Dermis microvascular lymphatic vessel endothelial cell (primary cell): ENCODE measurements at places on chromosomes 2 and 18.
A peak's percentile ranks its signal among the peaks of the same experiment; 100 is the strongest.

GRCh38 chr18:37846996-37847395 lies 281.4 kb upstream of the CELF4 start:
- no peak for DNase-seq

DNA sequence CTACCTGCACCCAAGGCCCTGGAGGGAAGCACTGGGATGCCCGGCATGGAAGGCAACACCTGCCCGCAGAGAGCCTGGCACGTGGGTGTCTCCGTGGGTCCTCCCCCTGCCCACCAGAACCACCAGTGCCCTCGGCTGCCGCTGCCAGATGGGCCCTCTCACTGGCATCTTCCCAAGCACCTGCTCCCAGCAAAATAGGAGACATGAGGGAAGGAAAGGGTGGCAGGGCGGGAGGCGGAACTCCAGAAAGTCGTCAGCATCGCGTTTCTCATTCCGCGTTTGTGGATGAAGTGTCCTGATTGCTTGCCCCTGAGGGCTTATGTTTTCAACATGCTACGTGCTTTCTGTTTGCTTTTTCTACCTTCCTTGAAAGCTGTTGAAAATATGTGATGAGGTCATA lies 8.8 kb upstream of the SNTG2 start:
- DNase-seq = no peak

GRCh38 chr18:2360861-2361260 lies 210.4 kb downstream of the METTL4 start:
- no peak for DNase-seq

DNA sequence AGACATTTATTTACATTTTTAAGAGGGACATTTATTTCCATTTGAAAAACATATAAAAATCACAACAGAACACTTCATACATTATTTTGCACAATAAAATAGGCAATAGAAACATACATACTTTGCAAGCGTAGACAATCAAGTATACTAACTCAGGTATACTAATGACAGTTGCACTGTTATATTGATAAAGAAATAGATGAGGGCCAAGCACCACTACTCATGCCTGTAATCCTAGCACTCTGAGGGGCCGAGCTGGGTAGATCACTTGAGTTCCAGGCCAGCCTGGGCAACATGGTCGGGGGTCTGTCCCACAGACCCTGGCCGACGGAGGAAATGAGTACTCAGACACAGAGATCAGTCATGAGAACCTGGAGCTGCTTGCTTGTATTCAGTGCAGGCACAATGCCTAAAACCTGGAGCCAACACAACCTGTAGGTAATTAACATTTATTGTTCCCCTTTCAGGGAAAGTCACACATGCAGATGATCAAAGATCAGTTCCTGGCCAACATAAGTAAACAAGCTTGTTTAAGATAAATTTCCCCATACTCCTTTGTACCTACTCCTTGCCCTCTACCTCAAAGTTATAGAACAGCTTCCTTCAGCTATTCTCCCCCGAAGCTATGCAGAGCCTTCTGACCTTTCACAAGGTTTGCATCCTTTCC lies 1960.2 kb downstream of the SUCLG1 start:
- DNase-seq = no peak

- DNase-seq = no peak
Observed at GRCh38 chr18:51072586-51073313, 42.7 kb downstream of the SMAD4 start.

DNA sequence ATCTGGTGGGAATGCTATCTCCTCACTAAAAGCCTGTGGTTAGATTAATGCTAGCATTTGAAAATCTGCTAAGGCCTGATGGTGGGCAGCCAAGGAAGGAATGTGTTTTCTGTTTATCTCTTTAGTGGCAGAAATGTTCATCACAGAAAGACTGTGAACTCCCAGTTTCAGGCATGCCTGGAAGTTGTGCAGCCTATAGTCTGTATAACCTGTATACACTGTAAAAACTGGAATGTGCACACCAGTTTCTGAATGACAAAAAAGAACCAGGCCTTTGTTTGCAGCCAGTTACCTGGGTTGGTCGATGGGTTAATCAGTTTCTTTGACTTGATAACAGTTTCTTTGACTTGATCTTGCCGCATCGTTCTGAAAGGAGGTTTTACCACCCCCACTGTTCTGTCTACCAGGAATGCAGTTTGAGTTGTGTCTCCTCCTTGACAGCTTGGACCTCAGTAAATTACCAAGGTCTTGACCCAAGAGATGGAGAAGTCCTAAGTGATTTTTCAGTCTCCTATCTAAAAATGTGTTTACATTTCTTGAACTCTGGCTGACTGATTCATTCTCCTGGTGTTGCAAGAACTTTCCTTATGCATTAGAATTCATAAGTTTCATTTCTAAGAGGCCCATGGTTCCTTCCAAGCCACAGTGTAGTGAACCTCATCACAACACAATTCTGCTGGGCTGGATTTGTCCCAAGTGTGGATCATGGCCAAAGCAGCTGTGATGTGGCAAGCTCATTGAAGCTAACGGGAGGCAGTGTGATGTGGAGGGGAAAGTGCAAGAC lies 62.2 kb downstream of the KIAA2012 start:
- no peak for DNase-seq

- no peak for DNase-seq
Observed at GRCh38 chr2:232103140-232103737, 141.7 kb downstream of the DIS3L2 start.

DNA sequence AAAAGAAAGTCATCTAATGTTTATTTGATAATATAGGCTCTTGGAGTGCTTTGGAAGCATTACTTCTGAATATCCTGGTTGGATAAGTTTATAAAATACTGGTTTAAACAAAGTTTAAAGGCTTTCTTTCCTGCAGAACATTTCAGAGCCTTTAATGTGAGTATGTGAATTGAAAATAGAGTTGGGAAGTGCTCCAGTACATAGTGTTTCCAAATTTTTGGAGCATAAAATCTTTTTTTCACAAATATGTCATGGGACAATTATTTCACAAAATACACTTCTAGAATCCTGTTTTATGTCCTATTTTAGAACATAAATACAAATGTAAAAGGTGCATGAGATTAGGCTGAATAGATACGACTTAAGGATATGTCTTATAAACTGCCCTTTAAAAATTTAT lies 158.9 kb upstream of the HNRNPA3 start:
- DNase-seq = no peak

GRCh38 chr2:178006710-178007109 lies 65.9 kb downstream of the PDE11A start:
- no peak for DNase-seq

DNA sequence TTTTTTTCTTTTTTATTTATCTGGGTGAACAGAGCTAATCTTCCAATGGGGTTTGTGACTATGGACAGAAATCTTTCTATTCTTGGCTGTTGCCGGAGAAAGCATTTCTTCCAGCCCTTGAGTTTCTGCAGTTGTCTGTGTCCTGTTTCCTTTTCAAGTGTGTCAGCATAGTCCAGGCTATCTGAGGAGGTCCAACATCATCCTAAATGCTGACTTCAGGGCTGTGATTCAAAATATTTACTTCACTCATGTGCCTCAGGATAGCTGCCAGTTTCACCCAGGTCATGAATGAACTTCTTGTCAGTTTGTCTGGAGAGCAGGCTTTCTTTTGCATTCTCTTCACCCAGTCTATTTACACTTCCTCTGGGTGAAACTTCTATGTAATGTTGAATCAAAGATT lies 27.9 kb downstream of the ITGAV start:
- no peak for DNase-seq

DNA sequence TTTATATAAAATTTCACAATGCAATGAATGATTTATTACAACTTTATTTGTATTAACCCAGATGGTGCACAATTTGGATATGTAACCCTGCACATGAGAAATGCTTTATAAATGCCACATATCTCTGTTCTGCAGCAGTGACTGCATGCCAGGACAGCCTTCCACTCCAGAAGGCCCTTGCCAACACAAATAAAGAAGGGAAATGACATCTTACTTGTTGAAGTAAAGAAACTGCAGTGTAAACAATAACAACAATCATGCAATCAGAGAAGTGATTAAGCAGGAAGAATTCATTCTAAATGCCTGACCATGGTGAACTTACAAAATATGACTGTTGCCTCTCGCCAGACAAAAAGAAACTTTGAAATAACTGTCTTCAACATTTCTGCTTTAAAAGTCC lies 129.9 kb upstream of the CHST9 start:
- DNase-seq = no peak

- peak; percentile 21 for DNase-seq
Observed at GRCh38 chr2:38835015-38835601, 40.6 kb downstream of the DHX57 start.

DNA sequence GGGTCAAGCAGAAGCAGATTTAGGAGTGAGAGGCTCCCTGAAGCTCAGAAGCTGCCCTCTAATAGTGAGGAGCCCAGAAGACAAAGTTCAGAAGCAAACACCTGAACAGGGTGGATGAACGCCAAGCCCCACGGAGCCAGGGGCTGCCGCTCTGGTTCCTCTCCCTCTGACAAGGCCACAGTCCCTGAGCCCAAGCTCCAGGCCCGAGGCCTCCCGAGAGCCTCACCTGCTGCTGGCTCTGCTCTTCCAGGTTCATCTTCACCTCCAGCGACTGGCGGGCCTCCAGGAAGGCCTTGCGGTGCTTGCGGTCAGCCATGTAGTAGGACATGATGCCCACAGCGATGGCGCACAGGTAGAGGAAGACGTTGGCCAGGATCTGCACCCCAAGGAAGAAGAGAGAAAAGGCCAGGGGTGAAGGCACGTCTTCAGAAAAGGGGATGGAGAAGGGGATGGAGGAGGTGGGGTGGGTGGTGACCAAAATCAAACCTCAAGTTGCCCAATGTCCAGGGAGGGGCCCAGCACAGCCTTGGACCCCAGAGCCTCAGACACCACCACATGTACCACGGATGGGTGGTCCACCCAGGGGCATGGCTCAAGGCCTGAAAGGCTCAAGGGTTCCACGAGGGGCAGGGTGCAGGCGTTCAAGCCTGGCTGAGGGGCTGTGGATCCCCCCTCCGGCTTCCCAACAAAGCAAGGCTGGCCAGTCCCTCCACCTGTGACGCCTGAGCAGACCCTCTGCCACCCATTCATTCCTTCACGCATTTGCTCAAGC lies 47.5 kb downstream of the ADCY3 start:
- no peak for DNase-seq

DNA sequence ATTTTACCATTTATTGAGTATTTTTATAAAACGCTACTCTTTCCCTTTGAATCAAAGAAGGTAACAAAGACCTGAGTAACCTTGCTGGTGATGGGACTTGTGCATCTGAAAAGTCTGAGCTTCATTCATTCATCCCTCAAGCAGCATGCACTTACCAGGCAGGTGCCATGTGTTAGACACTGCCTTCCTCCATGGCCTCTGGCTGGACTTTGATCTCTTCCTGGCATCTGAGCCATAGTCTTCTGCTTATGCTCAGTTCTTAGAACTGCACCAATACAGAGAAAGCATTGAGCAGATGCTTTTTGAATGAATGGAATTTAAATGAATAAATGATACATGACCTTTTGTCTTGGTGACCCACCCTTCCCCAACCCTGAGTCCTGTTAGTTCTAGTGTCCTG lies 251.4 kb upstream of the COPS8 start:
- DNase-seq = no peak

DNA sequence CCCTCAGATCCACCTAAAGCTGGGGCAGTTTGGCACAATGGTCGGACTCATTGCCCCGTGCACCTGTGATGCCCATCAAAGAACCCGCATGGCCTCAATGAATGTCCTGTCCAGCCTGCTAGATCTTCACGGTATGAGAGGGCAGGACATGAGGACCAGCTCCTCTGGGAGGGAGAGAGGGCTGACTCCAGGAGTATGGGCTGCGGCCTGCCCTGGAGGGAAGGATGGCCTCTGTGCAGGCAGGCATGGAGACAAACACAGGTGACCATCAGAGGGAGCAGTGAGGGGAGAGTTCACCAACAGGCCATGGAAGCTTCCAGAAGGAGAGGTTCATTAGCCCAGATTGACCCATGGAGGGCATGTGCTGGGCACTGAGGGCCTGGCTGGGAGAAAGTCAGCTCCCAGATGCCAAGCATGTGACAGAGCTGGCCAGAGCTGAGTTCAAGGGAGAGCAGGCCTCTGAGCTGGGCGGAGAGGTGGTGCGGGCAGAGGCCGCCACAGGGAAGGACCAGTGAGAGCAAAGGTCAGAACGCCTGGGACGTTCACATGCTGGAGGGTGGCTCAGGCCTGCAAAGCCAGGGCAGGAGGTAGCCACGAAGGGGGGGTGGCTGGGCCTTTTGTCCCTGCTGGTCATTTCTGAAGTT lies 36.2 kb downstream of the HJURP start:
- no peak for DNase-seq

- no peak for DNase-seq
Observed at GRCh38 chr2:109472974-109473373, 140.8 kb downstream of the SEPTIN10 start.

GRCh38 chr2:109164739-109165221 lies 35.8 kb downstream of the SH3RF3 start:
- peak; percentile 86 for DNase-seq

DNA sequence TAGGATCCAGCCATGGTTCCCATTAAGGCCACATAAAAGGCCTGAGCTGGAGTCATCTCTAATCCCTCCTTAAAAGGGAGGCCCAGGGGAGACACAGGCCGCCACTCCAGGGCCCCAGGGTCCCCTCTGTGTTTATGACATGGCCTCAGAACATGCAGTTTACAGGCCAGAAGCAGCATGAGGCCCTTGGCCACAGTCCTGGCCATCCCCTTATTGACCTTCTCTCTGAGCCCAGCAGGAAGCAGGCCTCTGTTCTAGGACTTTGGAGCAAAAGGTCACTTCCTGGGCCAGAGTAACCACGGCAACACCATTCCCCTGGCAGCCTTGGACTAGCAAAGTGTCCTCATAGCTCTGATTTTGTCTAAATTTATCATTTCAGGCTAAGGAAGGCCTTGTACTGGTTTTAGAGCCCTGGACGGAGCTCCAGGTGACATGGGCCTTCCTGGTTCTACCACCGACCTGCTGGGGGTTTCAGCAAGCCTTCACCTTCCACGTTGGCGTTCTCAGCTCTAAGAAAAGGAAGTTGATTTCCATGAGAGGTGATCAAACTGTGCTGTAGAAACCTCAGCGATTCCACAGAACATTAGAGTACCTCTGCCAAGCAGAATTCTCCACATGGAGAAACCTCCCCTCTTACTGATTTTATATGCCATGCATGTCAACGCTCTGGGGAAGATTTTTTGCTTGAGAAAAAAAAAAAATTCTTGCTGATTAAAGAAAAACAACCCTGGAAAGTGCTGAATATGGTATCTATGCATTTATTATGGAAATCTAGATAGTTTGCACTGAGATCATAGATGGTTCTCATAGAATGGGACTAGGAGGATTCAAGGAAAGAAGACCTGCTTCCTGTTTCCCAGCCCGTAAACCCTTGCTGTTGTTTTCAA lies 53.7 kb downstream of the HS1BP3 start:
- DNase-seq = peak; percentile 86

DNA sequence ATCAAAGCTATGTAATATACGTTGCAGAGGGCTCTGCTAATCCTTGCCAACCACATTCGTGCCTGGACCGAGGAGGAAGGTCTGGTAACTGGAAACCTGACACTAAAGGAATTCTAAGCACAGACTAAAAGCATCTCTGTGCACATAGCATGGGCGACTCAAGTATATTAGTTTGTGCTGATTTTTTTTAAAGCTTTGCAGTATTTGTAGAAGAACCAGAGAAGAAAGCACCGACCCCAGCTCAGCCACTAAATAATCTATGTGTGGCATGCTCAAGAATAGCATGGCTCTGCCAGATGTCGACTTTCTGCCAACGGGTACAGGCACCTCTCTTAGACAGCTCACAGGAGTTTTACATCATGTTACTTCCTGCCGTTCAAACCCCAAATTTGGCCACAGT lies 73.2 kb upstream of the NRP2 start:
- no peak for DNase-seq
